ENCODE measurements at places on chromosomes 16 and 17. TPM values are rescaled to one million over a fixed set of nuclear protein-coding genes. Genes with fewer than 3 reads are reported as not detected.

GRCh38 chr17:13492737-13493122, 109.0 kb downstream of the HS3ST3A1 start:
- peaks cover 14% of the 10 kb centered on the region for H3K36me3 ChIP-seq
- no peak overlapping the region for H3K27ac ChIP-seq
- DNase-seq: no peak
- no peak overlapping the region for H3K4me3 ChIP-seq
- peaks cover 6% of the 10 kb centered on the region for H3K4me1 ChIP-seq

GRCh38 chr16:77897129-77897437, 108.7 kb downstream of the VAT1L start:
- H3K4me3 ChIP-seq: no peak overlapping the region

GRCh38 chr17:43360376-43360738, 38.4 kb upstream of the ARL4D start:
- peaks cover 8% of the 10 kb centered on the region for H3K36me3 ChIP-seq
- no peaks in the 10 kb centered on the region for H3K27me3 ChIP-seq
- no peak for DNase-seq
- H3K4me3 ChIP-seq: peak overlapping the region; percentile 76
- peaks cover 3% of the 10 kb centered on the region for H3K4me1 ChIP-seq

GRCh38 chr17:45318561-45319230, 1.9 kb upstream of the MAP3K14 start:
- DNase-seq: no peak
- peak overlapping the region; percentile 5 for H3K27ac ChIP-seq
- H3K36me3 ChIP-seq: no peaks in the 10 kb centered on the region
- H3K4me3 ChIP-seq: peak overlapping the region; percentile 7
- H3K27me3 ChIP-seq: peaks cover 20% of the 10 kb centered on the region

- H3K4me1 ChIP-seq: no peaks in the 10 kb centered on the region
- no peak overlapping the region for H3K27ac ChIP-seq
- no peak for DNase-seq
- H3K27me3 ChIP-seq: peaks cover 51% of the 10 kb centered on the region
- no peak overlapping the region for H3K4me3 ChIP-seq
- H3K36me3 ChIP-seq: no peaks in the 10 kb centered on the region
Observed at GRCh38 chr17:73142872-73143381, 21.9 kb upstream of the SSTR2 start.

DNA sequence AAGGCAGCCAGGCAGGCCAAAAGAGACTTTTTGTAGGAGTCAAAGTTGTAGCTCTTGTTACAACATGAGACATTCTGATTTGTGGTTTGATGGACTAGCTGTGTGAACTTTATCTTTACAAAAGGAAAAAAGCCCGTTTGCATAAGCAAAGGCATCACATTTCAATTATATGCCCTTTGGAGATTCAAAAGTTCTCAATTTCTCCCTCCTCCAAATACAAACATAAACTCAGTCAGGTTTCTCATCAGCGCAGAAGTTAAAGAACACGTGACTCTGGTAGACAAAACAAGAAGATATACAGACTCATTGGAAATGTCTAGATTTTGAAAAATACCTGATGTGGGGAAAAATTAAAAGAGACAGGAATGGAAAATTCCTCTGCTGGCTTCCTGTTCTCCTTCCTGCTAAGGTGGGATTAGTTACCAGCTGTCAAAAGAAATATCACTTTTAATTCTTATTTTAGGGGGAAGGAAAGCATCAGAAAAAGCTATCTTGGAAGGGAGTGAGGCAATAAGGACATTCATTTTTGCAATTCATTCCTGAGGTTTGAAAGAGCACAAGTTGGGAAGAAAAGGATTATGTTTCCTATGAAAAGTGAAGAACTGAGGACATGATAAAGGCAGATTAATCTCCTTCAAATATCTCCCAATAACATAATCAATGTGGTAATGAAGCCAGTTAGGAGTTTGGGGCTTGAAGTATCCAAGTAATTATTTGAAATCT, 4.6 kb upstream of the KCNJ16 start:
- DNase-seq: no peak
- no peaks in the 10 kb centered on the region for H3K36me3 ChIP-seq
- H3K4me3 ChIP-seq: no peak overlapping the region
- peaks cover 41% of the 10 kb centered on the region for H3K4me1 ChIP-seq
- H3K27me3 ChIP-seq: no peaks in the 10 kb centered on the region

- no peak for DNase-seq
- peaks cover 57% of the 10 kb centered on the region for H3K27me3 ChIP-seq
- H3K27ac ChIP-seq: no peak overlapping the region
- H3K4me3 ChIP-seq: no peak overlapping the region
- peaks cover 3% of the 10 kb centered on the region for H3K4me1 ChIP-seq
Observed at GRCh38 chr17:76840443-76840767, 27.8 kb upstream of the MGAT5B start.

DNA sequence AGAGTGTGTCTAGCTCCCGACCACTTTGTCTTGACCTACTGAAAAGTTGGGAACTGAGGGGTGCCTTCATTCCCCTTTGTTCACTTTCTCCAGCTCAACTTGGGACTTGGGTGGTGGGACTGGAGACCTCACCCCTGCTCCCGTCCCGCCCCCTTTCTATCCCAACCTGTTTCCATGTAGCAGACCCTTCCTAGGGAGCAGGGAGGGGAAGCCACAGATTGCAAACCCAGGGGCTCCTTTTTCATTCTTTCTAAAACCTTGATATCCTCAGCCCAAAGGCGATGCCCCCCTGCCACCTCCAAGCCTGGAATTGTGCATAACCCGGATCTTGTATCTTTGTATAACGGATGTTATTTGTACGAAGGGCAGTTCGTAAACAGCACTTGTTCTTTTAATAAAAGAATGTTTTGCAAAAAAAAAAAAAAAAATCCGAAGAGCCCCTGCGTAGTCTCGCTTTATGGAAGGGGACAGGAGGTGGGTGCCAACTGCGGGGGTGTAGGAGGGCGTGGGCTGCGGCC, 714 bp upstream of the CISD3 start:
- no peak overlapping the region for H3K27ac ChIP-seq
- peak overlapping the region; percentile 68 for H3K4me3 ChIP-seq
- peaks cover 6% of the 10 kb centered on the region for H3K36me3 ChIP-seq
- no peak for DNase-seq
- H3K27me3 ChIP-seq: no peaks in the 10 kb centered on the region
- peaks cover 6% of the 10 kb centered on the region for H3K4me1 ChIP-seq

DNA sequence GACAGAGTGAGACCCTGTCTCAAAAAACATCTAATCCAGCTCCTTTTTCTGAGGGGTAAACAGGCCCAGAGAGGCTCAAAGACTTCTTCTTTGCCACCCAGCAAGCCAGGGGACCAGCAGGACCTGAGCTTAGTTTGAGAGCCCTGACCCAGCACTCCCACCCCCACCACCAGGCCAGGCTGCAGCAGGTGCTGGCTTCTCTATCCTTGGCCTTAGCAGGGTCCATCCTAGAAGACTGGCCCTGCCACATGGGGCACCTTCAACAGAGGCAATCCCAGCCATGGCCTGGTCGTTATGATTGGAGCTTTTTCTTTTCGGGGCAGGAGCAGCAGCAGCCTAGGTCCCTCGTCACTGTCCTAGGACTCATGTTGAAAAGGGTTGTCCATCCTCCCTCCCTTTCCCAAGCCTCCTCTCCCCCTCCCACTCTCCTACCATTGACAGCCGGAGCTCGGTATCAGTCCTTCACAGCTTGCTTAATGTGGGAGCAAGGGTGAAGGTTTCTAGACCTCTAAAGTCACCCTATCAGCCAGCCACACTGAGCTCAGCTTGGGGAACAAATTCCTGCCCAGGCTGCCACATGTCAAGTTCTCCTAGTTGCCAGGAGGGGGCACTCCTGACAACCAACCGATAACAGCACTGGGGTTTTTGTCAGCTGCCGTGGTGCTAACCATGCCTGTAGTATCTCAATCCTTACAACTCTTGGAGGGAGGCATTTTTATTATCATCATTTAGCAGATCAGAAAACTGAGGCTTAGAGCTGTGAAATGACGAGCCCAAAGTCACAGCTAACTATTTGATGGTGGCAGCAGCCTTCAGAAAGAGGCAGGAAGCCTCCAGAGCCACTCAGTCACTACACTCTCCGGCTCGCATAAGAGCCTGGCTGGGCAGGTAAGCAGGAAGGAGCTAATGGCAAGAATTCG, 11.2 kb downstream of the MRPL27 start:
- no peak for DNase-seq
- H3K4me3 ChIP-seq: no peak overlapping the region
- peaks cover 17% of the 10 kb centered on the region for H3K4me1 ChIP-seq
- H3K36me3 ChIP-seq: peaks cover 4% of the 10 kb centered on the region
- no peaks in the 10 kb centered on the region for H3K27me3 ChIP-seq
- peak overlapping the region; percentile 82 for H3K27ac ChIP-seq

DNA sequence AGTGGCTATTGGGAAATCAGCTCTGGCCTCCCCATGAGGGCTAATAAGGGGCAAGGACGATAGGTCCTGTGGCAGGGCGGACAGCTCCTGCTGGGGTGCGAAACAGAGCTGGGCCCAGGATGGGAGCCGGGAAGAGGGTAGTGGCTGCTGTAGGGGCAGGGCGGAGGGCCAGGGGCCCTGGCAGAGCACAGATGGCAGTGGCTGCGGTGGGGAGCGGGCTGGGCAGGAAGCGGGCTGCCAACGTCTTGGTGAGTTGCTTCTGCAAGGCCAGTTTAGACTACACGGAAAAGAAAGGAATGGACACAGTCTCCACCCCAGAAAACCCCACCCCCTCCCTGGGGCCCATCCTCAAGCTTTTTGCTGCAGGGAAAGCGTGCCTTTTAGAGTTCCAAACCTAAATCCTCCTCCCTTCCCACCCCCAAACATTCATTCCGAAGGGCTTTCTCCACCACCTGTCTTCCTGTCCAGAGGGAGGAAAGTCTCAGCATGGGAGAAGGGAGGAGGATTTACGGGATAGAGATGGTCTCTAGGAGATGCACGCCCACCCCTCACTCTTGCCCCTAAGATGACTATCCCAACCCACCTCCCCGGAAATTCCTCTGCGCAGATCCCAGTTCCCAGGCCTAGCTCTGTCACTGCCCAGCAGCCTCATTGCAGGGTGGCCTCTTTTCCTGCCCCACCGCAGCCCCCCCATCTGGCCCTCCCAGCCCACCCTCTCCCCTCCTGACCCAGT, 7.1 kb downstream of the NKIRAS2 start:
- H3K27me3 ChIP-seq: peaks cover 4% of the 10 kb centered on the region
- no peak overlapping the region for H3K27ac ChIP-seq
- H3K4me3 ChIP-seq: no peak overlapping the region
- no peaks in the 10 kb centered on the region for H3K4me1 ChIP-seq
- peaks cover 4% of the 10 kb centered on the region for H3K36me3 ChIP-seq

DNA sequence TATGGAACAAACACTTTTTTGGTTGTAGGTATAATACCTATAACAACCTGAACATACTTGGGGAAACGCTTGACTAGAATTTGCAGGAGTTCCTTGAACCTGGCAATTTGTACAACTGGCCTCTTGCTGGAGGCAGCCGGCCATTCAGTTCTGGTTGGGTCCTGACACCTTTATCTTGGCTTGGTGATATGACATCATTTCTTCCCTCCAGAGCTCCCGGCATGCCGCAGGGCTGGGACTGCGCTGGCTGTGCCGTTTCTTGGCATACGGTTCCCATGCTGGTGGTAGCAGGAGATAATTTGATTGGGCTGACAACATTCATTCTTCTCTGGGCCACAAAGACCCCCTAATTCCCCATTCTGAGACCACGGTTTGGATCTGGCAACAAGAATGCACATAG, 87.5 kb downstream of the ASIC2 start:
- DNase-seq: no peak
- no peak overlapping the region for H3K4me3 ChIP-seq
- H3K4me1 ChIP-seq: no peaks in the 10 kb centered on the region
- no peaks in the 10 kb centered on the region for H3K36me3 ChIP-seq

DNA sequence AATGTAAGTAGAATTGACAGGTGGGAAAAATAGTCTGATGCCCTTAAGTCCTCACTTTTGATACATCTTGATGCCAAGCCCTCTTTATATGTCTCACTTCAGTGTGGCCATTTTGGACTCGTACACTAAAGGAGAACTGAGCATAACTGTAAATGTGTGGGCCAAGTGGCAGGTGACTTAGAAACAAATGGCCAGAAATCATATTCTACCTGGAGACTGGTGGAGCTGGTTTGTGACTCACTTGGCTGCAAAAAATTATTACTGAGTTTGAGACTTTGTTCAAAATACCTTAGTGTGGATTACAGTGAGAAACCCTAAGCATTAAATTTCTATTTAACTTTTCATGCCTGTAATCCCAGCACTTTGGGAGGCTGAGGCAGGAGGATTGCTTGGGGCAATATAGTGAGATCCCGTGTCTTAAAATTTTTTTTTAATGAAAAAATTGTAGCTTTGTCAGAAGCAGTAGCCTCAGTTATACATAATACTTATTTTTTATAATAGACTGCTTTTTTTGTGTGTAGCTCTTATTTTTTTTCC, 5.0 kb downstream of the HAPSTR1 start:
- no peaks in the 10 kb centered on the region for H3K27me3 ChIP-seq
- no peak overlapping the region for H3K4me3 ChIP-seq
- peaks cover 27% of the 10 kb centered on the region for H3K36me3 ChIP-seq
- H3K27ac ChIP-seq: no peak overlapping the region
- no peak for DNase-seq
- H3K4me1 ChIP-seq: peaks cover 44% of the 10 kb centered on the region

- peaks cover 2% of the 10 kb centered on the region for H3K4me1 ChIP-seq
- H3K4me3 ChIP-seq: no peak overlapping the region
- H3K27me3 ChIP-seq: peaks cover 63% of the 10 kb centered on the region
- no peak for DNase-seq
Observed at GRCh38 chr16:51968749-51969148, 578.2 kb downstream of the TOX3 start.

DNA sequence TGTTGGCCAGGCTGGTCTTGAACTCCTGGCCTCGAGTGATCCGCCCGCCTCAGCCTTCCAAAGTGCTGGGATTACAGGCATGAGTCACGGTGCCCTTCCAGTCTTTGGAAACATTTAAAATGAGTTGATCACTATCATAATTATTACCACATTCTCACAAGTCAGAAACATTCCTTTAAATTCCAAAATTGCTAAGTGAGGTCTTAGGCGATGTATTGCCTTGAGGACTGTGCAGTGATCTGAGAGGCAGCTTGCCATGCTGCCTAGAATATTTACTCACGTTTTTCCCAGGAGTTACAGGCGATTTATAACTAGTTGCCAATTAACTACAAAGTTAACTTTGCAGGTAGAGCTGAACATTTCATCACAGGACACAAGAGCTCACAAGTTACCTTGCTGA, 5.7 kb upstream of the ATXN1L start:
- no peak overlapping the region for H3K27ac ChIP-seq
- H3K36me3 ChIP-seq: no peaks in the 10 kb centered on the region
- no peak overlapping the region for H3K4me3 ChIP-seq

- DNase-seq: peak; percentile 6
- no peaks in the 10 kb centered on the region for H3K27me3 ChIP-seq
- H3K36me3 ChIP-seq: peaks cover 5% of the 10 kb centered on the region
- no peaks in the 10 kb centered on the region for H3K4me1 ChIP-seq
Observed at GRCh38 chr17:30720013-30720471, 104.5 kb downstream of the CRLF3 start.

The ZPBP2 gene
- total RNA-seq: not detected

The CHMP6 gene
- 27.8 TPM for total RNA-seq

The SMTNL2 gene
- total RNA-seq: 8.3 TPM

The ASPA gene
- not detected for total RNA-seq

The STX4 gene
- total RNA-seq: 50.3 TPM

The PRKCB gene
- total RNA-seq: 0.27 TPM

The WSCD1 gene
- 11.1 TPM for total RNA-seq

The TUBG2 gene
- total RNA-seq: 31.3 TPM

The CDH11 gene
- 6.0 TPM for total RNA-seq

Data from progenitor cell of endocrine pancreas (in vitro differentiated cells).